ENCODE measurements at places on chromosomes 2 and 18.

DNA sequence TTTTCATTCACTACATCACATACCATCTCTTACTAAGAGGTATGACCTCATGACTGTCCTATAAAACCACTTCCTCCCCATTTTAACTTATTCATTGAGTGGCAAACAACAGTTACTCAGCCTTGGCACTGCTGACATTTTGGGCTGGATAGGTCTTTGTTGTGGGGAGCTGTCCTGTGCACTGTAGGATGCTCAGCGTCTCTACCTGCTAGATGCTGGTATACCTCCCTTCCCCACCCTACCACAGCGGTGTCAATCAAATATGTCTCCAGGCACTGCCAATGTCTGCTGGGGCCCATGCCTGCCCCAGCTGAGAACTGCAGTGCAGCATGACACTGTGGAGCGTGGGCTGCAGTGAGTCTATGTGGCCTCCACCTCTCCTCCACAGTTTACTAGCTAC is 76.3 kb upstream of the MGAT4A start:
- DNase-seq: no peak

- no peak for DNase-seq
Observed at GRCh38 chr2:179765666-179766065, 95.7 kb downstream of the ZNF385B start.

- DNase-seq: no peak
Observed at GRCh38 chr2:237268004-237268708, 145.8 kb downstream of the COL6A3 start.

DNA sequence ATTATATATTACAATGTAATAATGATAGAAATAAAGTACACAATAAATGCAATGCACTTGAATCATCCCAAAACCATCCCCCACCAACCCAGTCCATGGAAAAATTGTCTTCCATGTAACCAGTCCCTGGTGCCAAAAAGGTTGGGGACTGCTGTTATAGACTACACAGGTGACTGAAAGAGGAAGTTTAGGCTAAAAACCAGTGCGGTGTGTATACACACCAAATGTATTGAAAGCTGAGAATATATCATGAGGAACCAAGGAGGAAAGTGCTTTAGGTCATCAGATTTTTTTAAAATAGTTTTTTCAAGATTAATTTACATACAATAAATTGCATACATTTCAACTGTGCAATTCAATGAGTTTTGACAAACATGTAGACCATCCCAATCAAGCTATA is 20.5 kb upstream of the C1D start:
- no peak for DNase-seq

DNA sequence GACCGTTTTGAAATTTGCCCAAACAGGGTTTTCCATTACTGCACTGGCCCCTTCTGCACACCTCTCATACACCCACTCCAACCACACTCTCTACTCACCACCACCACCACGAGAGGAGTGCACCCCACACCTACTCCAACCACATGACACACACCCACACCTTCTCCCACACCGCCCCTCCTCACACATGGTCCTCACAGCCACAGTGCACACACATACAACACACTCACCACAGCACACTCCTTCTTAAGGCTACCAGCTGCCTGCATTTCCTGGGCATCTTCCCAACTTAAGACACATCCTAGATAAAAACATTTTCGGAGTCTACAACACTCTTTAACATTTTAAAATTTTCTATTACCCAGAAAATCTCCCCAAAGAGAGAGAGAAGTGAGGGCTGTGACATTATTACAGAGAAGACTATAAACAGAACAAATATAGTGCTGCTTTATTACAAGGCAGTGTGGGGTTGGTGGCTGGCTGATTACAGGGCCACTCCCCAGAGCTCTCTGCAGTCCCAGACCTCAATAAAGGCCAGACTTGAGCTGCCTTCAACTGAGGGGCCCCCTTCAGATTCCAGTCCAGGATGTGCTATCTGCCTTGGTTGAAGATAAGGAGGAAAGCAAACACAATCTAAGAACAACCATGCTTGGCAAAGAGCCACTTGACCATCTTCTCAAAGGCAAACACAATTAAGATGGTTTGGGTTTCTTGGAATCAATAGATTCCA is 36.1 kb downstream of the NHEJ1 start:
- DNase-seq: no peak

- DNase-seq: no peak
Observed at GRCh38 chr2:165164201-165164600, 39.6 kb downstream of the SCN3A start.

- DNase-seq: no peak
Observed at GRCh38 chr2:235908826-235909225, 259.4 kb downstream of the GBX2 start.

DNA sequence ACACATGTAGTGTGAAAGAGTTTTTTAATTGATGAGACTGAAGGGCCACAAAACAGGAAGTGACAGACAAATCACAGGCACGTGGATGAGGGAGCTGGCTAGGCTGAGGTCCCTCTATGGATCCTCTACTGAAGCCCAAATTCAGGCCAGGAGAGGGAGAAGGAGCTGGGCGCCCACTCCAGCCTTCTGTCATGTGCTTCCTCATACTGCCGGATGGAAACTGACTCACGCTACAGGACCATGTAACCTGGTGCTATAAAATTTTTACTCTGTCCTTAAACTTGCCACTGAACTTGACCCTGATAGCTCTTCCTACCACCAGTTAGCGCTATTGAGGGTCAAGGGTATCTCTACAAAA is 31.3 kb downstream of the PSTPIP2 start:
- DNase-seq: no peak

GRCh38 chr2:173254659-173255058 is 100.0 kb upstream of the CDCA7 start:
- no peak for DNase-seq

- DNase-seq: no peak
Observed at GRCh38 chr2:197327073-197327471, 16.5 kb upstream of the ANKRD44 start.

DNA sequence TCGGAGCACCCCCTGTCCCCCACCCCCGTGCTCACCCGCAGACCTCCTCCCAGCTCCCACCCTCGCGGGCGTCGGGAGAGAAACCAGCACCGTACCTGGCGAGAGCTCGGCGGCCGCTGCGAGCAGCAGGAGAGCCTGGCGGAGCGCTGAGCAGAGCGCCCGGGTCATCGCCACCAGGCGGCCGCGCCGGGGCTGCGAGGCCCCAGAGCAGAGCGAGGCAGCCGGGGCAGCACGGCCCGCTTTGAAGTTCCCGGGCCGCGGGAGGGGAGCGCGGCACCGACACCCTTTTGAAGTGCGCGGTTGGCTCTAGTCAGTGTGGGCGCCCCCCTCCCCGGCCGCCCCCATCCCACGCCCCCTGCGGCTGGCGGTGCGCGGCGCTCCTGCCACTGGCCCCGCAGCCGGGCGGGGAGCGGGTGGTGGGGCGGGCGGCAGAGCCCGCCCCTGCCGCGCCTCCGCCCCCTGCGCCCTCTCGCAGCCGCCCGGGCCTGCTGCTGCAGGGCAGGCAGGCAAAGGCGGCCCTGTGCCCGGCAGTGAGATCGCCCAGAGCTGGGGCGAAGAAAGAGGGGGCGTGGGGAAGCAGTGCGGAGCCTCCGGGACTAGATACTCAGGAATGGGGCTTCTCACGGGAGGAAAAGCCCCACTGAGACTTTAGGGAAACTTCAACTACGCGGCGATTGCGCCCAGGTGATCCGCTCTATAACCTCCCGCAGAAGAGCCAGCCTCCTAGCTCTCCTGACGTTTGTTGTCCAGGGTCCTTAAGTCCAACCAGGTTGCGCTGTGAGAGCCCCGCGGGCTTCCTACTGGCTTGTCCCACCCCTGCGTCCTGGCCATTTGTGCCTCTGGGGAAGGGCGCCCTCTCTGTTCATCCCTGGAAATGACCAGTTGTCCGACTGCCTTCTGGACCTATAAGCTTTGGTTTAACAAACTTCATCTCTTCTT is at the start of gene ACVR1C:
Gene ACVR1C (minus strand): TSS at position 388 of the 939 bp plus-strand sequence. CDS start 220 bp downstream, at position 168.
- DNase-seq: peak; percentile 79

DNA sequence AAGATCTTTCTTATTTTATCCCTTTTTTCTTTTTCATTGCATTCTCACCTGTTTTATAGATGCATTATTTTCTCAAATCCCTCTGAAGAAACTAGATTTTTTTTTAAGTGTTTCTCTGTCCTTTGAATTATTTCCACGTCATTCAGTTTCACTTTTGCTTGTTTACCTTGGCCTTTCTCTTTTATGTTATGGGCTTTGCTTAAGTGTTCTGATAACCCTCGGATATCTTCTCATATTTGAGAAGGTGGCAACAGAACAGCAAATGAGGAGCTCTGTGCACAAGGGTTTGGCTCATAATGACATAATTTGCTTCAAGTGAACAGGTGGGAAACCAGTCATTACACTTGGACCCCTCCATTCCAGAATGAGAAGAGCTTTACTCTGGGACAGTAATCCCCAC is 111.9 kb downstream of the C1D start:
- DNase-seq: no peak

- DNase-seq: no peak
Observed at GRCh38 chr2:229273006-229273722, 2.1 kb upstream of the PID1 start.

- DNase-seq: no peak
Observed at GRCh38 chr2:68726608-68727367, 7.8 kb upstream of the ARHGAP25 start.

GRCh38 chr2:222912117-222912516 is 51.3 kb downstream of the ACSL3 start:
- DNase-seq: no peak

GRCh38 chr2:127106457-127106990 is 430 bp downstream of the BIN1 start:
- DNase-seq: peak; percentile 44

DNA sequence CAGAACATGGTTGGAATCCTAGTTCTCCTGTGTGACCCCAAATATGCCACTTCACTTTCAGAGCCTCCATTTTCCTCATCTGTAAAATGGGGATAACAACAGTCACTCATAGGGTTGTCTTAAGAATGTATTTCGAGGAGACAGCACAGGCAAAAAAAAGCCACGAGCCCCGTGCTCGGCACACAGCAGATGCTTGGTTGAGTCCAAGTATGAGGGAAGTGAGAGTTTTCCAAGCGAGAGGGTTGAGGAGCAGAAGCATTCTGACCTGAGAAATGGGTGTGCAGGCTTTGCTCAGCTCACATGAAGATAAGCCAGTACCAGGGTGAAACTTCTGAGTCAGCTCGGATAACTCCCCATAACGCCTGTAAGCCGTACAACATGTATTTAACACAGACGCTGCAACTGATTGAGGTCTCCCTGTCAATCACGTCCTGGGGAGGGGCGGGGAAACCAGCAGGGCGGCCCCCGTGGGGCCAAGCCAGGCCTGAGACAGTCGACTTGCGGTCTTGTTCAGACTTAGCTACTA is 23.0 kb upstream of the ODC1 start:
- peak; percentile 34 for DNase-seq

DNA sequence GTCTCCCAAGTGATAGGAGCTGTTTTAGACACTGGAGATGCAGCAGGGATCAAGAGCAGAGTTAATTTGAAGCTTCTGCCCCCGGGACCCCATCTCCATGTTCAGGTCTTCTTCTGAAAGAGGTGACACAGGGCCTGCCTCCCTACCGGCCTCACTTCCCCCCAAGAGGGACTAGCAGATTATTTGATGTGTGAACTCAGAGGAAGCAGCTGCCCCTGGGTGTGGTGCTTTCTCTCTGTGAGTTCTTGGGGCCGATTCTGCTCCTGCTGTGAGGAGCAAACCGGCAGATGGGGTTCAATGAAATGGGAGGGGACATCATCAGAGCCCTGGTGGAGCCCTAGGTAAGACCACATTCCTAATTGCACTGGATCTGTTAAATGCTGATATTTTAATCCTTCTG is 193.4 kb downstream of the FBXO15 start:
- no peak for DNase-seq

DNA sequence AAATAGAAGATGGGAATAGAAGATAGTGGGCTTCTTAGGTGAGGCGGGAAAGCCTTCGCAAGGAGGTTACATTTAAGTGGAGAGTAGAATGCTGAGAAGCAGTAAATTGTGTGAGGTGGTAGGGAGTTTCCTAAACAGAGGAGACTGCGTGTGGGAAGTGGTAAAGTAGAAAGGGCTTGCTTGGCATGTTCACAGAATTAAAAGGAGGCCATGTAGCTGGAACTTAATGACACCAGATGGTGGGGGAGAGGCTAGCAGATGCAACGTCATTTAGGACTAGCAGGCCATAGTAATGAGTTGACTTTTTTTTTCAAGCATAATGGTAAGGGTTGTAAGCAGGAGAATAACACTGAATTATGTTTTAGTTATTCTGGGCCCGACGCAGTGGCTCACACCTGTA is 13.0 kb upstream of the RTN4 start:
- no peak for DNase-seq

DNA sequence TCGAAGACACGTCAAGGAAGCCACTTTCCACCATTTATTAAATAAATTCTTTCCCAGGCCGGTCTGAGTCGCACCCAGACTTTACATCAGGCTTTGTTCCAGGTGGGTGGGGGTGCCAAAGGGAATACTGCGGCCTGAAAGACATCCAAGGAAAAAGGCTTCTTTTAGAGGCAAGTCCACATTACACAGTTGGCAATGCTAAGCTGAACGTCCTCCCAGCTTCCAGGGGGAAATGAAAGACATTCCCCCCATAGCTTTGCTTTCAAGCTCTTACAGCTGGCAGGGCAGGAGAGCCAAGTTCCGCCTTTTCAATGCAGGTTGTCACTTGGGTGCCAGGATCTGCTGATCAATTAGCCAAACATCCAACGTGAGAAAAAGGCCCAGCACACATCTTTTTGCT is 36.5 kb upstream of the PTPN4 start:
- no peak for DNase-seq

GRCh38 chr2:199946196-199946595 is 9.1 kb downstream of the TYW5 start:
- no peak for DNase-seq

GRCh38 chr18:49640741-49641140 is 78.9 kb downstream of the LIPG start:
- no peak for DNase-seq

DNA sequence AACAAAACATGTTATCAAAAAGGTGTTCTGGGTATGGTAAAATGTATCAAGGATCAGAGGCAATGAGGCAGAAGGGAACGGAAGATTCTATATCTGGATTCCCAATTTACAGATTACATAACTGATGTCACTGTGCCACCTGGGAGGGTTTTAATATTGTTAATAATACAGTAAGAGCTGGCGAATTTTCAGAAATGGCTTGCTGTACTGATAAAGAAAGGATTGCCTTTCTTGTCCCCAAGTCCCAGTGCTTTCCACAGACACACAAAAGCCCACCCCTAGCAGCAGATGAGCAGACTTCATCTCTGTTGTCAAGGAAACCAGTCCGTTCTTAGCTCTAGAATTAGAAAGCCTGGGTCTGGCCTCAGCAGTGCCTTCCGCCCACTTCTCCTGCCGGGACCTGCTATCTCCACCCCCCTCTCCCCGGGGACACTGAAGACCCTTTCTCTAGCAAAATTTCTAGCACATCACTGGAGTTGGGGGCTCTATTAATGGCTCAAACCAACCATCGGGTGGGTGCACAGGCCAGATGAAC is 34.3 kb downstream of the ADD2 start:
- no peak for DNase-seq

- DNase-seq: no peak
Observed at GRCh38 chr2:32838949-32839348, 107.8 kb upstream of the LTBP1 start.

- peak; percentile 63 for DNase-seq
Observed at GRCh38 chr18:32373995-32374394, 96.7 kb downstream of the GAREM1 start.
